ENCODE measurements at places on chromosomes 3 and 15.
A peak's percentile ranks its signal among the peaks of the same experiment; 100 is the strongest.

DNA sequence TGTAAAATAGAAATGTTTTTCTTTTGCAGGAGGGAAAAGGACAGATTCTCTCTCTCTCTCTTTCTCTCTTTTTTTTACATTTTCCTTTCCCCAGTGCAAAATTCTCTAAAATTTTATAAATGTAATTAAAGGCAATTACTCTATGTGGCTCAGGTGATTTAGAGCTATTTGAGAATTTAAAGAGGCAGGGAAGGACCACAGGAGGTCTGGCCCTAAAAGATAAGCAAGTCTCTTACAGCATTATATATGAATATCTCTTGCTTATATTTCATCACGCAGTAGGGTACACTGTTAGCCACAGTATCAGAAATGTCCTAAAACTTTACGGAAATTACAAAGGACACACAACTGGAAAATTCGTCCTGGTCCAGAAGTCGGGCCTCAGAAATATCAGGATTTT lies 70.5 kb upstream of the PPIB start:
- no peak for DNase-seq

GRCh38 chr3:114035896-114036295 lies 20.4 kb downstream of the CCDC191 start:
- DNase-seq: no peak

- no peak for DNase-seq
These were observed 37.5 kb downstream of the SERPINI1 start for GRCh38 chr3:167772992-167773391.

GRCh38 chr3:168975576-168975975 lies 687.9 kb downstream of the MECOM start:
- no peak for DNase-seq

DNA sequence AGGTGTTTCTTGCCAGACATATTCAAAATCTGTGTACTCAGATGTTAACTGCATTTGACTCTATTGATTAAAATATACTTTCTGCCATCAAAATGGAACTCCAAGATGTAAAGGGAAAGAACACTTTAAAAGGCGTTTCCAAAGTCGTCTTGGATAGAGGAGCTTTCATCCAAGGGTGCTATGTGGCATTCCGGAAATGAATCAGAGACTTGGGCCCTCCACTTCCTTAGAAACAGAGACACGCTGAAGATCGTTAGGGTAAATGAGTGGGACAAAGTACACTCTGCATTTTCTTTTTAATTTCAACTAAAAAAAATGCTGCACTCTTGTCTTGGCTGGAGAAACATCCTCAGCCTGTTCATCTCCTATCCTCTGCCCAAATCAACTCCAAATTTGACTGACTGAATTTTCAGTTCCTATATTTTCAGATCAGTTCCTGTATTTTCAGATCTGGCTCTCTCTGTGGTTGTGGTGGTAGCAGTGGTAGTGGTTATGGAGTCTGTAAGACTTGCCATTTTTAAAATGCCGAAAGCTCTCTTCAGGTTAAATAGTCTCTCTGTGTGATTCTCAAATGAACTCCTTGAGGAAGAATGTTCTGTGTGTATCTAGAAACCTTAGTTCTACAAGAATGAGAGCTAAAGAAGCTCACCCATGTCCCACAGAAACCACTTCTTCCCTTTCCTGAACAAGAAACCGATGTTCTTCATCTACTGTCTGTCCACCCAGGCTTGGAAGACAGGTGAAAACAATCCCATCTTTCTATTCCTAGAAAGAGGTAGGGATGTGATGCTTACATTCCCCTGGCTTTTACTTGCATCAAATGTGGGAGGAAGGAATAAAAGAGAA lies 156.8 kb upstream of the ICE2 start:
- DNase-seq: peak; percentile 63

DNA sequence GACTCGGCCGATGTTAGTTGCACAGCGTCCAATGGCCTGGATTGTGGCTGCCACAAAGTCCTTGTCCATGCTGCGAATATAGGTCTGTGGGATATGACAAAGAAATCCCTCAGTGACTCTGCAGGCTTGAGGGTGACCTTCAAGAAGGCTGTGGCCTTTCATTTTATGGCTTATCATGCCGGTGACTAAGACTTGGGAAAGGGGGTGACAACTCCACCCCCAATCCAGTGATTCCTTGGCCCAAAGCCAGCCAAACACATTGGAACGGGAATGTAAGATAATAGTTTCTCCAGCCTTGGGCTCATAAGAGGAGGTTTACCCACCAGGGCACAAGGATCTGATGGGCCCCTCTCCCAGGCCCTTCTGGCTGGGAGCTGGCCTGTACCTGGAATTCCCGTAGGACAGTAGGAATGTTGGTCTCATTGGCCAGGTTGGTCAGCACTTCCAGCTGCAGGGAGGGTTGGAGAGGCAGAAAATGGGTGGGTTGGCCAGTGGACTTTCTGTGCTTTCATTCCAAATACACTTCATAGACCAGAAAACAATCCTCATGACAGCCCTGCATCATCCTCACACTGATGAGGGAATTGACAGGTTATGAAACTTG lies 30.7 kb upstream of the CPEB1 start:
- no peak for DNase-seq

DNA sequence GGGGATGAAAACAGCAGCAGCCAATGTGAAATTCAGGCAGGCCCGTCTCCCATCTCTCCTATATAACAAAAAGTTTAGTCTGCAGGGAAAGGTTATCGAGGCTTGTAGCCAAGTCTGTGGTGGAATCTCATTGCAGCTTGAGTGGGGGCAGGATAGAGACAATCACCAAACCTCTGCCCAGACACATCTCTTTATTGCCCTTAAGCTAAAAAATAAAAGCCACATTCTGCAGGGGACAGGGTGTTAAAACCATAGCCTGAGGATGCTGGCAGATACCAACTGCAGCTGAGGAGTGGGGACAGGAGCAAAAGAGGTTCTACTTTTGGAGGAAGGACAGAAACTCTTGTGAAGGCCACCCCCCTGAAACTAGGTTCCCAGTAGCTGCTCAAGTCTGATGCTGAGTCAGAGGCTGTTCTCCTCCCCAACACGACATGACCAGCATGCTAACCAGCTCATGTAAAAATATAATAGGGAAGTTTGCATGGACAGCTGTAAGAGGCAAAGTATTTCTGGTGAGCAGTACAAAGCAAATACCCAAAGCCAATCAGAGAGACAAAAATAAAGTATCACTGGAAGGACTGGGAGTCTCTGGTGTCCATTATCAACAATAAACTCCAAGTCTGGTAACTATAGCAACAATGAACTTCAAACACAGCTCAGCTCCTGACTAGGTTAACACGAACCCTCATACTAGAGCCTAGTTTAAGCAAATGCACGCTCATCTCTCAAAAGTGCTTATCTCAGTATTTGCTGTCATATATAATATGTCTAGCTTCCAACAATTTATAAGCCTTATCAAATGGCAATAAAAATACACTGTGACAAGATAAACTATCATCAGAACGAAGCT lies 362.2 kb upstream of the SLCO3A1 start:
- peak; percentile 39 for DNase-seq

DNA sequence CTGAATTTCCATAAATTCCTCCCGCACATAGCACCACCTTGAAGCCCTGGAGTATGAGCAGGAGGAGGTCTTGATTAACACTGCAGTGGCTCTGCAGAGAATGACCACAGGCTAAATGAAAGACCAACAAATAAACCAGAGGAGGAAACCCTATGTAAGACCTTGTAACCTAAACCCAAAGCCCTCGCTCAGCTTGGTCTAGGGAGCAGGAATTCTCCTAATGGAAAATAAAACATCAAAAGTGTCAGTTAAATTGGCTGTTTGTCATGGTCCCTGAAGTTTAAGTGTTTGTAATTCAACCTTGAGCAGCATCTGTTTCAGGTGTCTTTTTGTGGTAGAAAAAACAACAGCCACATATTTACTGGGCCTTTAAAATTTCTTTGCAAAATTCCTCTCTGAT lies 9.2 kb upstream of the UBE2Q2 start:
- no peak for DNase-seq

- DNase-seq: no peak
These were observed 23.7 kb downstream of the TPM1 start for GRCh38 chr15:63066272-63066671.

GRCh38 chr15:39115379-39116057 lies 465.4 kb upstream of the THBS1 start:
- DNase-seq: no peak

DNA sequence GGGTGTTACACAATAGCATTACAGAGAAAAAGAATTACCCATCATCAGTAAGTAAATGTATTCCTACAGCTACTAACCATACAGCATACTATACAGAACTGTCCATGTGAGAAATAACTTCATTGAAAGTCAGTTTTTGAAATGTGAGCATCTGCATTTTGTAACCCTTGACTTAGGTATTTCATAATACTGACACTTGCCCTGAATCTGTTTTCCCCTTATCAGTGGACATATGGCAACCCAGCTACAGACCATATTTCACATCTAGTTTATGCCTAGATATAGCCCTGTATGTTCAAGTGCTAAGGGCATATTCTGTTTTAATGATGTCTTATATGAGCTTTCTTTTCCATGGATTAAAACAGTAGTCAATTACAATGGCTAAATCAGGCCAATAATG lies 297.6 kb downstream of the TBC1D5 start:
- no peak for DNase-seq

DNA sequence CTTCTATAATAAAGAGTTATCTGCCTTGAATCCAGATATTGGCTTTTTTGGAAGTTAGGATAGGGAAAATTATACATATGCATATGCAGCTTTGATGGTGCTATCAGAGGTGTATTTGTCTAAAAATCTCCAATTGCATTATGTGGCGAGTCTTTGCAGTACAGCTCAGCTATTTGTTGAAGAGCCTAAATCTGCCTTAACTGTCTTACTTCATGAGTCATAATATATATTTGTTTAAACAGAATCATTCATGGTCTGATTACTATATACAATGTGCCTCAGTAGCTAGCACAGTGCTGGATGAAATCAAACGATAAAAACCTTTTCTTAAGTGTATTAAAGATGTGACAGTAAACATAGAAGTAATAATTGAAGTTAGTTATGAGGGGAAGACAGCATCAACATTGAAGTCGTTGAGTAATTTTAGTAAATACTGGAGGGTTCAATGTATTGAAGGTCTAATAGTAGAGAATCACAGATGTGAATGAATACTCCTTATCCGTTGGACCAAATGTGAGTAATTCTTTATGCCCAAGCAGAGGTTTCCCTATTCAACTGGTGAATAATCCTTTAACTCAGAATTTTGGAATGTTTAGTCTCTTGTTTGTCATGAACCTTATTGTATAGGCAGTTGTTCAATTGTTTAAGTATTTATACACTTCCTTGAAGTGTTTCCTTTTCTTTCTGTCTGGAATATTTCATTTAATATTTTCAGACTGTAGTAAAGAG lies 74.8 kb upstream of the NAALADL2 start:
- no peak for DNase-seq

- DNase-seq: no peak
These were observed 21.4 kb downstream of the HDAC11 start for GRCh38 chr3:13501521-13501920.

- DNase-seq: no peak
These were observed 60.6 kb upstream of the GAP43 start for GRCh38 chr3:115562636-115563267.

DNA sequence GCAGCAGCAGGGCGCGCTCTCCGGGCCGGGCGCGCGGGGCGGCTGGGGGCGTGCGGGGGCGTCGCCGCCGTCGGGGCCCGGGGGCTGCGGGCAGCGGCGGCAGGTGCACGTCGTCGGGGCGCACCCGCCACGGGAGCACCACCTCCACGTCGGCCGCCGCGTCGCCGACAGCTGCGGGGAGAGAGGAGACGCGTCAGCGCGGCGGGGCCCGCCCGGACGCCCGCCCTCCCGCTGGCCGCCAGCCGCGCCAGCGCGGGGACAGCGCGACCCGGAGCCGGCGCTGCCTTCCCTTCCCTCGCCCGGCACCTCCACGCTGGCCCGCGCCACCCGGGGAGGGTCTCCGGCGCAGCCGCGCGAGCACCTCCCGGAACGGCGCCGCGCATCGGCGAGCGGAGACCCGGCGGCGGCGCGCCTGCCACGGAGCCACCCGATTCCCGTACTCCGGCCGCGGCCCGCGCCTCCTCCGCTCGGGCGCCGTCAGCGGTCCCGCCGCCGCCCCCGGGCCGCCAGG lies 481 bp downstream of the ADAMTS17 start:
- DNase-seq: no peak

DNA sequence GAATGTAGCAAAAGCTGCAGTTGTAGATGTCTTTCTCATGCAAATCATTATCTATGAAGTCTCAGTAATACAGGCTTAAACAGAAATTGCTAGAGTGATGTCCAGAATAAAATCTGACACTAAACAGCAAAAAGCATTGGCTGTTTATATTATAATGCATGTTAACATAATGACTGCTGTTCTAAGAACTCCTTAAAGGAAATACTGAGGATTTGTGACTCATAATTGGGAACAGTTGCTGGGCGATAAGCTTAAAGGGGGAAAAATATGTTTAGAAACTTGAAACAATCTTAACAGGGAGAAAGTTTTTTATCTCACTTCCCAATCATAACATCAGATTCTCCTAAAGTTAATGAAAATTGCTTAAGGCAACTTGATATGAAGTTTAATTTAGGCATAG lies 17.5 kb downstream of the TIPARP start:
- no peak for DNase-seq

- no peak for DNase-seq
These were observed 69.7 kb downstream of the PRTG start for GRCh38 chr15:55673287-55673686.

GRCh38 chr3:107870943-107871638 lies 219.7 kb downstream of the CD47 start:
- no peak for DNase-seq

- no peak for DNase-seq
These were observed 74.3 kb downstream of the FBLN2 start for GRCh38 chr3:13623101-13623654.

GRCh38 chr3:141682007-141682406 lies 56.1 kb upstream of the RNF7 start:
- no peak for DNase-seq

- no peak for DNase-seq
These were observed 93.4 kb downstream of the MBNL1 start for GRCh38 chr3:152362086-152362485.

DNA sequence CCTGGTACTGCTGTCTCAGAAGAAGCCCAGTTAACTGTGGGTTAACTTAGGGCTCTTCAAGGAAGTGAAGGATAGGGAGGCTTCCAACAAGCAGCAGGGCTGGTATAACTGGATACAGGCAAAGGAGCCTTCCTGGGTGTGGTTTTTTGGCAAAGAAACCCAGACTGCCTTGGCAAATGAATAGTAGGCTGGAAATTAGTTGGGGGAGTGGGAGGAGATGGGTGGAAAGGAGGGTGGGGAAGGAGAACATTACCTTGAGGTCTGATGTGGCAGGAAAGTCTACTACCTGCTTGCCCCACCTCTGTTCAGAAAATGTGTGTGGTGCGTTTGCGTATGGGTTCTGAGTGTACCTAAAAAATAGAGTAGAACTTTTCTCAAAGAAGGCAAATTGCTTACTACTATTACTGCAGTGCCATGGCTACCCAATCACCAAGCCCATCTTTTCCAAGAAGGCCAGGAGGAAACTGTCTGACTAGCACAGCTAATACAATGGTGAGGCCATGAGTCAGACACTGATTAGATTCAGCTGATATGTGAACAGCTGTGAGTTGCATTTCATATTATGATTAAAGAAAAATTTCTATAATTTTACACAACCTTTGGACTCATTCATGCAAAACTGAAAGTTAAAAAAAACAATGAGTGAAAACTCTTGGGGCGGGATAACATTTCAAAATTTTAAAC lies 55.2 kb downstream of the SPTSSB start:
- no peak for DNase-seq

GRCh38 chr15:90033006-90033405 lies 31.9 kb downstream of the ZNF710 start:
- no peak for DNase-seq

- no peak for DNase-seq
These were observed 8.5 kb upstream of the GRAMD2A start for GRCh38 chr15:72205896-72206676.

GRCh38 chr3:171039674-171040073 lies 13.2 kb upstream of the SLC2A2 start:
- DNase-seq: no peak
